ENCODE measurements at places on chromosomes 12 and 14. TPM values are rescaled to one million over a fixed set of nuclear protein-coding genes. Genes with fewer than 3 reads are reported as not detected.

The ENDOU gene
- 0.49 TPM for total RNA-seq

The OTOGL gene
- 0.14 TPM for total RNA-seq

The TMPRSS12 gene
- not detected for total RNA-seq

GRCh38 chr14:27587103-27587502 lies 989.3 kb upstream of the NOVA1 start:
- DNase-seq, result no peak

DNA sequence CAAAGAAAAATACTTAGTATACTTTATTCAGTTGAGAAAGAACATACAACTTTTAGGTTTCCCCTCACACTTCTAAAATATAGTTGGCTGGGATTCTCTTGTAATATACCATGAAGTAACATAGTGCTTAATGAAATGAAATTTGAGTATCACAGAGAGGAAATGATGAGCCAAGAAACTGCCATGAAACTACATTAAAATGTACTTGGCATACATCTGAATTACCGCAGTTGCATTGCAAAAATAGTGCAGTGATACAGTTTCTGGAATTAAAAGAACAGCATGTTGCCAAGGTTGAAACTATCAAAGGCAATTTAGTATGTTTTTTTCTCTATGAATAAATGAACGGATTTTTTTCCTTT lies 389.2 kb downstream of the TMEM117 start:
- no peak for DNase-seq

DNA sequence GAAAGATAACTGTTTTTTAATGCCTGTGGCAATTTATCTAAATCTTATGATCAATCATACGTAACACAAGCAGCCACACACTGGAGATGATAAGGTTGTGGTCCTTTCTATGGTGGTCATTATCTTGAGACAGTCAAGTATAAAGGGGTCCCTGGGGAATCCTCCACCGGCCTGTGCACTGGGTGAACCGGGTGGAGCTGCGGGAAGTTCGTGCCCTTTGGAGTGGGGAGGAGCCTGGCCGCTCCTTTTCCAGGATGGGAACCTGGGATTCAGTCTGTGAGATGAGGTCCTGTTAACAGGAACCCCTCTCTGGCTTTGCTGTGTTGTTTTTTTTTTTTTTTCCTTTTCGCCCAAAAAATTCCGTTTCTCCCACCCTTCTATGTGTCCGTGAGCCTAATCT lies 167.5 kb upstream of the RPL10L start:
- no peak for DNase-seq

DNA sequence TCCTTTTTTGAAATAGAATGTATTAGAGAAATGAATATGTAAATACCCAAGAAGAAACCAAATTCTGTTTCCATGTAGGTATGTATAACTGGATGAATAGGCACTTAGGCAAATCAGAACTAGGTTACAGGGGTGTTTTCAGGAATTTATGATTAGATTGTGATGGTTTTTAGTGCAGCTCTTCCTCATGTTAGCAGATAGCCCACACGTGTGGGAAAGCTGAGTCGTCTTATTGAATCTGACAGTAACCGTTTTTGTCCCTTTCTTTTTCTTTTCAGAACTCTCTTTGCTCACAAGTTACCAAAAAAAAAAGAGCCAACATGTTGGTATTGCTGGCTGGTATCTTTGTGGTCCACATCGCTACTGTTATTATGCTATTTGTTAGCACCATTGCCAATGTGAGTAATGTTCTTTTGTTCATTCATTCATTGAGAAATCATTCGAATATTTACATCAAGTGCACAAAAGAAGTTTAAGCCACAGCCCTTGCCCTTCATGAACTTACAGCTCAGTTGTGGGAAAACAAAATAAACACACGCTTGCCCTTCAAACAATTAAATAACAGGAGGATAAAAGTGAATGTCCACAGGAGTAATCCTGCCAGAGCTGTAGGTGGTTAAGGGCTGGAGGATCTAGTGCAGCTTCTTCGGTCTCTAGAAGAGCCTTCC lies 14.8 kb downstream of the EMP1 start:
- DNase-seq, result no peak

- no peak for DNase-seq
Measured at GRCh38 chr12:104216521-104216924, 944 bp downstream of the TXNRD1 start.
